ENCODE measurements at places on chromosomes 11 and 22. TPM values are rescaled to one million over a fixed set of nuclear protein-coding genes. Genes with fewer than 3 reads are reported as not detected.

GRCh38 chr11:120814531-120815318 is 209.2 kb upstream of the TBCEL start:
- no peak for DNase-seq

DNA sequence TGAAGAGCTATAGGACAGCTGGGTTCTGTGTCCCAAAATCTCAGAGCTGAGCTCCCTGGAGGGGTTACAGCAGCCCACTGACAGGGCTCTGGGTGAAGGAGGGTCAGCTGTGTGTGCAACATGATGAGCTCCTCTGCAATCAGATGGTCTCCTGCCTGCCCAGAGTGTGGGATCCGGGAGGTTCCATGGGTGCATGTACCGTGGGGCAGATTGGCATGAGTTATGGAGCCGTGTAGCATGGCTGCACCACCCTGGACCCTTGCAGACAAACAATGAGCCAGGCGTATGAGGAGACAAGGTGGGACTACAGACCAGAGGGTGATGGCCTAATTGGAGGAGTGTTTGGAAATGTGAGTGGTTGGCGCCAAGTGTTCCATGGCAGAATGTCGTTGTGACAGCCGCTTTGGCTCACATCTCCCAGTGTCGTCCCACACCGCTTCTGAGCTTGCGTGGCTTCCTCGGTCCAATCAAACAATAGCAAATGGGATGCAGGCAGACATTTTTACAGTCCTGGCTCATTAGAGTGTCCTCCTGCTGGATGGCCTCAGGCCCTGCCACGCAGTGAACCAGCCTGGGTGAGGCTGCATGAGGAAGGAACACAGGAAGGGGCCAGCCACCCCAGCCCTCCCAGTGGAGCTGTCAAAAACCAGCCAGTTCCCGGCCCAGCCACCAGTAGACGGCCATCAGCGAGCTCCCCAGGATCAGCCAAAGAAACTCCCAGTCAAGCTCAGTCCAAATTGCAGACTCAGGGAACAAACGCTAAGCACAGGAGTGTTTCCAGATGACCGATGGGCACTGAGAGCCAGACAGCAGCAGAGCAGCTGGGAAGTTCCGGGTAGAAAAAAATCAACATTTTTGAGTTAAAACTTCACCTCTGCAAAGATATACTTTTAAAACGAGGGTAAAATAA is 1066.9 kb downstream of the BRD1 start:
- peak; percentile 80 for DNase-seq

INSC gene
- not detected for total RNA-seq

DNA sequence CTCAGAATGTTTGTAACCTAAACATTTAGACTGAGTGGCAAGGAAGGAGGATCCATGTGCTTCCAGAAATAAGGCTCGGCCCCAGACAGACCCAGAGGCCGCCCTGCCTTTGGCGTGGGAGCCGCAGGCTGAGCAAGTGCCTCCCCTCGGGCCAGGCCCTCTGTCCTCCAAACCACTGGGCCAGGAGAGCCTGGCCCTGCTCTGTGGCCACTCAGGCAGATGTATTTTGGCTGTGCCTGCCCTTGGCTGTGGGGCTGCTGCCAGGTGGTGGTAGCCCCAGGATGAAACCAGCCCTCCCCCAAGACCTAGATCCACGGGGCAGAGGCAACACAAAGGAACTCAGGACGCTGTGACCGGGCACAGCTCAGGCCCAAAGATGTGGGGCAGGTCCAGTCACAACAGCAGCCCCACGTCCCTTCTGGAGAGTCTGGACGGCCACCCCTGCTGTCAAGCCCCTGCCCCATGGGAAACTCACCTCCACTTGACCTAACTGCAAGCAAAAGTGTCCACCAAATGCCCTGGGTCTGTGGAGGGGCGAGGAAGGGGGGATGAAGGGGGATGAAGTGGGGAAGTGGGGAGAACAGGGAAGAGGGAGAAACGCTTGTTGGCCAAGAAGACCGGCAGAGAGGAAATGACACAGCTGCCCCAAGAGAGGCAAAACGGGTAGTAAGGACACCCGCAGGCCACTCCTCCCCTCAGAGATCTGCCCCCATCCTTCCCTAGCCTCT is 24.0 kb downstream of the PISD start:
- DNase-seq: no peak

DNA sequence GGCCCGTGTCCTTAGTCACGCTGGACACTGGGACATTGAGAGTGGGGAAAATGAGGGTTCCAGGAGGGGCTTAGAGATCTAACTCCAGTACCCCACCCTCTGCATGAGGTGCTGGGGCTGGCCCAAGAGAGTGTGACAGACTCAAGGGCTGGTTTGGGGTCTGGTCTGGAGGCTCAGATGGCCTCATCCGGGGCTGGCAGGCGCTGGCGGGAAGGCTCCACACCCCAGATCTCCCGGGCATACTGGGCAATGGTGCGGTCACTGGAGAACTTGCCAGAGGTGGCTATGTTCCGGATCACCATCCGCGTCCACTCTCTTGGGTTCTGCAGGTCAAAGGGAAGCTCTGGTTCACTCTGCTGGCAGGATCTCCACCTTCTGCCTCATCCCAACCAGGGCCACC is 2.5 kb upstream of the RASGRP2 start:
- DNase-seq: no peak

DNA sequence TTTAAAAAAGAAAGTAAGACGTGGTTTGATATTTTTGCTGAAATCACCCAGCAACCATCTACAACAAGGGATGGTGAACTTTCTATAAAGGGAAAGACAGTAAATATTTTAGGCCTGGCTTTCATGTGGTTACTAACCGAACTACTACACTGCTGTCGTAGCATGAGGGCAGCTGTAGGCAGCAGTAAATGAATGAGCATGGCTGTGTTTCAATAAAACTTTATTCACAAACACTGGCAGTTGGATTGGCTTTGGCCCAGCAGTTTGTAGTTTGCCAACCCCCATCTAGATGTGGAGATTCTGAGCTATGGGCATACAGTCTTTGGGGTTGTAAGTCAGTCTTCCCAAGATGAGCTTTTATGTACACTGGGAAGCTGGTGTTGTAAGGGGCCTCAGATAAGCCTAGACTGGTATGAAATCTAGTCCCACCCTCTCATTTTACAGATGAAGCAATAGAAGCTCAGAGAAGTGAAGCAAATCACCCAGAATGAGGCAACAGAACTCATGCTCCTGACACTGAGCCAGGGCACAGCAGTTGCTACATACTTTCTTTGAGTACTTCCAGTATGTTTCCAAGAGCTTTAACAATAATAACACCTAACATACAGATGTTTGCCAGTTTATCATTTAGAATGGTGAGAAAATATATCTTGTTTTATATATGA is 204.4 kb downstream of the ADAMTS15 start:
- DNase-seq: peak; percentile 30

Measured in osteocyte (in vitro differentiated cells).